ENCODE measurements at places on chromosomes 1 and 21.

GRCh38 chr1:15408890-15409387 is 749 bp upstream of the EFHD2 start:
- DNase-seq, result no peak

GRCh38 chr21:39330001-39330400 is 16.6 kb upstream of the BRWD1 start:
- DNase-seq, result no peak

DNA sequence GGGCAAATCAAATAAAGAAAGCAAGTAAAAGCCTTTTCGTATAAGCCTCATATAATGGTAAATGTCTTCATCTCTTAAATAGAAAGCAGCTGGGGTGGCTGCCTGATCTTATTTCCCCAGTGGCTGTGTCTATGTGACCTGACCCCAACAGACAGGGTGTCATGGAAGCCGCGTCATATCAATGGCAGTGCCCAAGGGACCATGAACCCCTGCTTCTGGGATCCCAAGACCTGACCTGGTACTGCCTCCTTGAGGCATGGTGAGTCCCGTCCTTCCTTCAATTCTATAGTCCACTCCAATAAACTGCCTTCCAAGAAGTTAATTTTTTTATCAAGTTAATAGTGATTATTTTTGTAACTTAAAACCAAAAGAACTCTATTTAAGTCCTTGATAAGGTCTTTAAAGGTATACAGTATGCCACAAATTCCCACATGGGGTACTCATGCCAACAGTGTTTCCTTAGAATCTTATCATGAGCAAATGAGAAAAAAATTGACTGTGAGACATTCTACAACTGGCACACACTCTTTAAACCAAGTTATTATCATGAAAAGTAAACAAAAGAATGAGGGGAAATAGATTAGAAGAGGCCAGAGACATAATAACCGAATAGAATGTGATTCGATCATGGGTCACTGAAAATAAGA is 104.6 kb downstream of the ADSS2 start:
- DNase-seq, result no peak

DNA sequence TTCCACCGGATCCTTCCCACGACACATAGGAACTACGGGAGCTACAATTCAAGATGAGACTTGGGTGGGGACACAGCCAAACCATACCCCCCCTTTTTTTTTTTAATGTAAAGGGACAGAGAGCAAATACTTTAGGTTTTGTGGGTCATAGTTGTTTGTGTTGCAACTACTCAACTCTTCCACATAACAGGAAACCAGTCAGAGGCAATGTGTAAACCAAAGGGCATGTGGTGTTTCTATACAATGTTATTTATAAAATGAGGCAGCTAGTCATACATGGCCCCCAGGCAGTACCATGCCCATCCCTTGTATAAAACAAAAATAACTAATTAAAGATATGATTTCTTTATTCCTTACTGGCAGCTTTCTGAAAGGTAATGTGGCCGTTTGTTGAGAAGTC is 845.4 kb upstream of the ADAMTS5 start:
- DNase-seq, result no peak

GRCh38 chr1:96039910-96040309 is 681.7 kb upstream of the PTBP2 start:
- DNase-seq, result no peak

GRCh38 chr1:167564612-167565270 is 11.2 kb upstream of the CREG1 start:
- no peak for DNase-seq

DNA sequence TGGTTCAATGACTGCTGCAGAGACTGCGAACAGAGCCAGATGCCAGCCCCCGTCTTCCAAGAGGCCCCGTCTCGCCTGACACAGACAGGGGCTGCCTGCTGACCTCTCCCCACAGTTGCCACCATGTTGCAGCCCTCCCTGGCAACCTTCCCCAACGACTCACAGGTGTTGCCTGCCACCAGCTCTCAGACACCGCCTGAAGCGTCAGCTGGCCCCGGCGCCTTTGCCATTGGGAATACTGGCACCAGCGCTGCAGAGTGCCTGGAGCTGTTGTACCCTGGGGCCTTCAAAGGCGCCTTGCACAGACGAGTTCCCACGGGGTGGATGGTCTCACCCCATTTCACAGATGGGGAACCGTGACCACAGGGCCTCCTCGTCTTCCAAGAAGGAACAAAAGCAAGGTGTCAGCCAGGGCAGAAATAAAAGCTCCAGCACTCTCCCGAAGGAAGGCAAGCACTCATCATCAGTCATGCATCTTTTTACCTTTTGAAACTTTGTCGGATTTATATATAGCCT is 167.0 kb downstream of the ADSS2 start:
- DNase-seq, result no peak

- DNase-seq, result no peak
Measured at GRCh38 chr1:119766374-119766794, 2.3 kb downstream of the HMGCS2 start.

DNA sequence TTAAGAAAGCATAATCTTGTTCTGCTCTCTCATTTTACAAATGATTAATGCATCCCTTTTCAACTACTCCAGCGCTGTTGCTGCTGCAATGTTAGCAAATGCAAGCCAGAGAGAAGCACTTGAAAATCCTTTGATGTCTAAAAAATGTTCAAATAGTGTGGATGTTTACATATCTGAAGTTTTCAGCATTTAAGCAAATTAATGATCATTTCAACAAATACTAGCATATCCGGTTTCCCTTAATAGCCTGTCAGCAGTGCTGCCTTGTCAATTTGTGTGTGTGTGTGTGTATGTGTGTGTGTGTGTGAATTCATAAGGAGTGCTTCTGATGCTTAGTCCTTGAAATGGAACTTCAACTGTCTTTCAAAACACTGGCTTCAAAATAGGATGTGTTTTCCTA is 48.1 kb upstream of the WNT2B start:
- DNase-seq, result no peak

- DNase-seq, result no peak
Measured at GRCh38 chr1:43913051-43913501, 20.5 kb upstream of the ARTN start.

DNA sequence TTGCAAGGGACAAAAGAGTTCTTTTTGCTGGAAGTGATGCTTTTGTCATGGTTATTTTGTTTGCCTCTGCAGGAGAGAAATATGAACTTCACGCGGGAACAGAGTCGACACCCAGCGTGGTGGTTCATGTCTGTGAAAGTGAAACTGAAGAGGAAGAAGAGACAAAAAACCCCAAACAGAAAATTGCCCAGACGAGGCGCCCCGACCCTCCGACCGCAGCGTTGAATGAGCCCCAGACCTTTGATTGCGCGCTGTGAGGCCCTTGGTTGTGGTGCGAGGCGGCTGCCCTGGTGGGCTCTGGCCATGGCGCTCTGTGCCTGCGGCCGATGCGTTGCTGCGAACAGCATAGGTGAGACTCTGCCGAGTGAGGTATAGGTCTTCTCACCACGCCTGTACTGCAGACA is 20.9 kb upstream of the NCMAP start:
- DNase-seq, result peak; percentile 74

DNA sequence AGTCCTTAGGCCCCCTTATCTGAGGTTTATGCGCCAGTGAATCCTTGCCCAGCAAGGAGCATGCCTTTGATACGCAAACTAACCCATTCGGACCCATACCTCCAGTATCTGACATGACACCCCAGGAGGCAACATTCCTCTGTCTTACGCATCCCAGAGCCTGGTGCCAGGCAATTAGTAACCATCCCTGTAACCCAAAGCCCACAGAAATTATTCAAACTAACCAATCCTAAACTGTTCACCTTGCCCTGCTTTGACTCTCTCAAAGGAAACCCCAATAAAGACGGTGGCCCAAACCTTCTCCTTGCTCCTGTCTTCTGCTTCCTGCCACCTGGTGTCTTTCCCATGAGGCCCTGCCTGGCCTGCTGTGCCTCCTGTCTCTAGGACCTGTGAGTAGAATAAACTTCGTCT is 36.4 kb downstream of the ZNF496 start:
- DNase-seq, result no peak

DNA sequence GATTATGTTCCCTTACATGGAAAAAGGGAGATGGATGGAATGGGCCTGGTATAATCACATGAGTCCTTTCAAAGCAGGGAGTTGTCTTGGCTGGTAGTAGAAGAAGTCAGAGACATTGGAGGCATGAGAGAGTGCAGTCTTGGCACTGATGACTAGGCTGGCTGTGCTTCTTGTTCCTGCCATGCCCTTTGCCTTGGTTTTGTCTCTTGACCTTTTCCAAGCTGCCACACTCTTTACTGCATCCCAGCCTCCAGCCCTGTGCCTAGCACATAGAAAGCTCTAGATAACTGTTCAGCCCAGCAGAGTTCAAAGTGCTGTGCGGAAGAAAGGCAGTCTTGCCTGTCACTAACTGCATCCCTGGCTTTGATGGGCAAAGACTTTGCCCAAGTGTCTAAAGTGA is 412.6 kb downstream of the PRDM2 start:
- no peak for DNase-seq

- DNase-seq, result no peak
Measured at GRCh38 chr1:233168384-233168783, 127.1 kb downstream of the PCNX2 start.

DNA sequence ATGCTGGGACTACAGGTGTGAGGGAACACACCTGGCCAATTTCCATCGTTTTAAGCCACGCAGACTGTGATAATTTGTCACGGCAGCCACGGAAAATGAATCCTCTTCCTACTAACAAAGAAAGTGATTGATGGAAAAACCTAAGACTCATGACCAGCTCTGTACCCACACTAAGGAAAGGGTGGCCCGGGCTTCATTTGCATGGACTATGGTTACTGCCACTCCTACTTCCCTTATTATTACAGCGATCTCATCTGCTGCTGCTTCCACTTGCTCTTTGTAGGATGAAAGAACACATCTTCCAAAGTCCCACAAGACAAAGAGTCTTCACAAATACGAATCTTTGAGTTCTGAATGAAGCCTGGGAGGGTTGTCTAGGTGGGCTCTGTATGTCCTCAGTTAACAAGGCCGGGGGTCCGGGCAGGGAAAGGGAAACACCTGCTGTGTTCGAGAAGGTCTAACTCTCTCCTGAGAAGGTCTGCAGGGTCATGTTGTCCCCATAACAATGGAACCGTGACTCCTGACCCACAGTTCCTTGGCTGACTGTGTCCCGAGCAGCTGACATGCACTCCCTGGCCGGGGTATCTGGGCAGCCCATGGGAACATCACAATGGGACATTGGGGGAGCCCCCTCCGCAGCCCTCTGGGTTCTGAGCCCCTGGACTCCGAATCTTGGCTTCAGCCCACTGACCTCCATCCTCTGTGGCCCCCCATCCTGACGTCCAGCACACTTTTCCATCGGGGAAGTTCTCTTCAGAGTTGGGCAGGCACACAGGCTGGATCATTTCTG is 13.3 kb upstream of the TFF1 start:
- DNase-seq, result no peak

DNA sequence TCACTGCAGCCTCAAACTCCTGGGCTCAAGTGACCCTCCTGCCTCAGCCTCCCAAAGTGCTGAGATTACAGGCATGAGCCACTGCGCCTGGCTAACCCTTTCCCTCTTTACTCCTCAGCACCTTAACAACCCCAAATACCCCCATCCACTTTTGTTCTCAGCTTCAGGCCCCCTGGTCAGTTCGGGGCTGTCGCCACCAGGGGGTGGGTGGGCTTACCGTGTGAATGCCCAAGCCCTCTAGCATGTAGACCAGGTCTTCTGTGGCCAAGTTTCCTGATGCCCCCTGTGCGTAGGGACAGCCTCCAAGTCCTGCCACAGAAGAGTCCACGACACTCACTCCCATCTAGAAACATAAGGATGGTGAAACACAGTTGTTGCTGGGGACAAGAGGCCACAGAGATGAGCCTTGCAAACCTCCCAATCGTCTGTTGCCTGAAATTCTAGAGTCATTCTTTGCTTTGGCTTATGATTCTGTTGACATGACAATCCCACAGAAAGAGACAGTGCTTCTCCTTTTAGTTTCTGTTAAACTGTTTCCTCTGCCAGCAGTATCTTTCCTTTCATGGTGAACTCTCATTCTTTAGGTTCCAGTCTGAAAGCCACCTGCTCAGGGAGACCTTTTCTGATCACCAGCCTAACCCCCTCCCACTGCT is 3.8 kb upstream of the GALE start:
- DNase-seq, result no peak

GRCh38 chr1:218930472-218931241 is 243.0 kb upstream of the LYPLAL1 start:
- no peak for DNase-seq

DNA sequence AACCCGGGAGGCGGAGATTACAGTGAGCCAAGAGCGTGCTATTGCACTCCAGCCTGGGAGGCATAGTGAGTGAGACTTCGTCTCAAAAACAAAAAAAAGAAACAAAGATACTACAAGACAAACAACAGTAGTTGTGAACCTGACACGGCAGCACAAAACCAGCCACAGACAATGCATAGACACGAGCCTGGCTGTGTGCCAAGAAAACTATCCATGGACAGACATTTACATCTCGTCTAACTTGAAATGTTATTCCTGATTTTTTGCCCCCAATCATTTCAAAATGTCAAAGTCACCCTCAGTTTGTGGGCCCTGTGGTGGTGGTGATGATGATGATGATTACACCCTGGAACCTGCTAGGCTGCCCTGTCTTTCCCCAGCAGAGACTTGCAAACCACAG is 6.3 kb downstream of the KLHL21 start:
- no peak for DNase-seq

GRCh38 chr1:12697397-12697796 is 18.5 kb upstream of the AADACL3 start:
- no peak for DNase-seq

GRCh38 chr21:31443736-31444521 is 99.9 kb upstream of the TIAM1 start:
- peak; percentile 10 for DNase-seq

DNA sequence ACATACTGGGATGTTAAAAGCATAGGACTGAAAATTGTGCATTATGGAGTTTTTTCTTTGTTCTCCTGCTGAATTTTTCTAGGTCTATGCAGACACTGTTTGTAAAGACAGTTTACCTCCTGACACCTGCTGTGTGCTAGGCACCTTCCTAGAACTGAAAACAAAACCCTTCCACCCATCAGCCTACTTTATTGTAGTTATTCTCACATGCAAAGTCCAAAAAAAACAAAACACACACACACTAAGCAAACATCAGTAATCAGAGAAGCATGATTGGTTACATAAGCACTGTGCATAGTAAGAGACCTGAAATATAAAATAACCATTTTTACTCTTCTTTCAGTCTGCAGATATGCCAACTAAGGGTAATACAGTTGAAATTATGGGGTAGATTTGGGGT is 195.1 kb downstream of the CRB1 start:
- DNase-seq, result no peak

- DNase-seq, result peak; percentile 19
Measured at GRCh38 chr1:180415985-180416633, 86.3 kb downstream of the ACBD6 start.

GRCh38 chr1:173050865-173051264 is at the start of gene TNFSF18:
TNFSF18 (minus strand) TSS chr1:173050941; CDS start chr1:173050896, 45 bp downstream.
- no peak for DNase-seq

GRCh38 chr1:225423518-225423855 is 4.4 kb downstream of the LBR start:
- DNase-seq, result no peak

- DNase-seq, result no peak
Measured at GRCh38 chr1:1204998-1205768, 1.2 kb downstream of the TNFRSF18 start.

GRCh38 chr1:185110145-185110544 is 46.6 kb downstream of the TRMT1L start:
- DNase-seq, result no peak

- DNase-seq, result no peak
Measured at GRCh38 chr1:62654744-62655143, 33.4 kb downstream of the DOCK7 start.

All from CD4-positive, alpha-beta T cell treated with Interleukin-15 for 4 hours (primary cell).